ENCODE measurements at places on chromosomes 4 and X.
A peak's percentile ranks its signal among the peaks of the same experiment; 100 is the strongest.

GRCh38 chr4:181684310-181684709 lies 558.9 kb upstream of the TENM3 start:
- DNase-seq, result no peak

DNA sequence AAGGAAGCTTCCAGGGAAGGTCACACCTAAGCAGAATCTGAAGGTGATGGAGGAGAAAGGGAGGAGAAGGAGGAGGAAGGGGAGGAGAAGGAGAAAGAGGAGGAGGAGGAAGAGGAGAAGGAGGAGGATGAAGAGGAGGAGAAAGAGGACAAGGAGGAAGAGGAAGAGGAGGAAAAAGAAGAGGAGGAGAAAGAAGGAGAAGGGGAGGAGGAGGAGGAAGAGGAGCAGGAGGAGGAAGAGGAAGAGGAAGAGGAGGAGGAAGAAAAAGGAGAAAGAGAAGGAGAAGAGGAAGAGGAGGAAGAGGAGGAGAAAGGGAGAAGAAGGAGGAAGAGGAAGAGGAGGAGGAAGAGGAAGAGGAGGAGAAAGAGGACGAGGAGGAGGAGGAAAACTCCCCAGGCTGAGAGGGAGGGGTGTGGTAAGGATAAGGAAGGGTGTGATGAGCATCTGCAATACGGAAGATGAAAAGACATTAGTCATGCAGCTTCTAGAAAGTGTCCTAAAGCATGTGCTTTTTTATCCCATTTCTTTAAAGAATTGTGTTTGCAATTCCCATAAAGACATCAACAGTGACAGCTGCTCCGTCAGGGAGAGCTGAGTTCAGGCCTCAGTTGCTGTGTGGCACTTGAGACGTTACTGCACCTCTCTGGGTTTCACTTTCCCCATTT lies 41.1 kb downstream of the CRMP1 start:
- no peak for DNase-seq

- DNase-seq, result no peak
Measured at GRCh38 chr4:55407119-55407518, 11.4 kb downstream of the TMEM165 start.

- DNase-seq, result no peak
Measured at GRCh38 chrX:150421816-150422215, 58.7 kb downstream of the MAMLD1 start.

DNA sequence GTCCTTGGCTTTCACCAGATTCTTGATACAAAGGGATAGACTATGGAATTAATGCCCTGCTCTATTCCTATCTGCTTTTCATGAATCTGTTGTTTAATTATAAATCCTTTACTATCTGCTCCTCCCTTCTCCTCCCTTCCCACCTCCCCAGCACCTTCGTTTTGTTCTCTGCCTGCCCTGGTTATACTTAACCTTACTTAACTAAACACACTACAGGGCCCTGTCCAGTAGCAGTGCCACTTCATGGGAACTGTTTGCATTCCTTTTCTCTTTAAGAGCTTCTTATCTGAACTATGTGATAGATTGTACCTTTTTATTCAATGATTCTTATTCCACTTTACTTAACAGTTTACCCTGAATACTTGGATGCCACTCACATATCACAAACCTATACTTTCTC lies 830 bp downstream of the HOPX start:
- DNase-seq, result no peak

- DNase-seq, result no peak
Measured at GRCh38 chrX:76148041-76148665, 24.7 kb upstream of the PBDC1 start.

- peak; percentile 79 for DNase-seq
Measured at GRCh38 chr4:156547439-156547838, 424.2 kb downstream of the PDGFC start.

GRCh38 chrX:153934148-153934761 lies 582 bp downstream of the NAA10 start:
- DNase-seq, result no peak

DNA sequence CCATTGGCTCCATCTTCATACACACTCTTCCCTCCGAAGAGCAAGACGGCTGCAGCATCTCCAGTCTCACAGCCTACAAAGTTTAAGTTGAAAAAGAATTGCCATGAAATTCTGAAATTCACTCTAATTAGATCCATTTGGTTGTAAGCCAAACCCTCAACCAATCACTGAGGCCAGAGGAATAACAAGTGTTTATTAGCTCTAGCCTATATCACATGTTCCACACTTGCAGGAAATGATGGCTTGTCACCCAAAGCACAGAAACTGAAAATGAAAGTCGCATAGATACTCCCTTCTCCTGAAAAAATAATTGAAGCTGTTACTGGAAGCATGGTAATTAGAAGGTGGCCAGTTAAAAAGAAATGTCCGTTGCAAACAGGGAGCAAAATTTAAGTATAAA lies 1071.8 kb downstream of the CCSER1 start:
- no peak for DNase-seq

- no peak for DNase-seq
Measured at GRCh38 chr4:15006416-15007024, 4.2 kb downstream of the CPEB2 start.

- no peak for DNase-seq
Measured at GRCh38 chrX:151505796-151506195, 57.7 kb upstream of the PASD1 start.

GRCh38 chr4:158008551-158009218 lies 164.1 kb downstream of the GASK1B start:
- no peak for DNase-seq

DNA sequence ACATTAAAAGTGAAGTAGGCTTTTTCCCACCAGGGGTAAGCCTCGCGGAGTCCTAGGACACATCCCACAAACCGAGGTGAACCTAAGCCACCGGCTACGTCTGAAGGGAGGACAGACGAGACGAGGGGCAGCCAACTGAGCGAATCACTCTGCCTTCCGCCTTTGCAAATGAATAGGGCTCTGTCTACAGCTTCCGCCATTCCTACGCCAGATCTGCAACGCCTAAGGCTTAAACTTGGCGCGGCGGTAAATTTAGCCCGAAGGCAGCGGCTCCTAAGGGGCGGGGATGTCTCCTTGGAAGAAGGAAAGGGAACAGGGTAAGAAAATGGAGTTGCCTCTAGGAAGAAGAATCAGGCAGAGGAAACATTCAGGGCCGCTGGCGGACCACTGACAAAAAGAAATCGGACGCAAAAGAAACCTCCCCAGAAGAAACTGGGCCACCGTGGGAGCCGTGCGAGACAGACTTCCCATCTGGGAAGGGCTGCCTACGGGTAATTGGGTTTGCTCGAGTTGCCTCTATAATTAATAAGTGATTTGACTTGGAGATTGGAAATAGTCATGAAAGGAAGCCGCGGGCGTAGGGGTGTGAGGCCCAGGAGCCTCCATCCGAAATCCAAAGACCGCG lies 90.5 kb downstream of the BCOR start:
- no peak for DNase-seq

GRCh38 chr4:1983846-1984405 lies 24.8 kb downstream of the NELFA start:
- no peak for DNase-seq

DNA sequence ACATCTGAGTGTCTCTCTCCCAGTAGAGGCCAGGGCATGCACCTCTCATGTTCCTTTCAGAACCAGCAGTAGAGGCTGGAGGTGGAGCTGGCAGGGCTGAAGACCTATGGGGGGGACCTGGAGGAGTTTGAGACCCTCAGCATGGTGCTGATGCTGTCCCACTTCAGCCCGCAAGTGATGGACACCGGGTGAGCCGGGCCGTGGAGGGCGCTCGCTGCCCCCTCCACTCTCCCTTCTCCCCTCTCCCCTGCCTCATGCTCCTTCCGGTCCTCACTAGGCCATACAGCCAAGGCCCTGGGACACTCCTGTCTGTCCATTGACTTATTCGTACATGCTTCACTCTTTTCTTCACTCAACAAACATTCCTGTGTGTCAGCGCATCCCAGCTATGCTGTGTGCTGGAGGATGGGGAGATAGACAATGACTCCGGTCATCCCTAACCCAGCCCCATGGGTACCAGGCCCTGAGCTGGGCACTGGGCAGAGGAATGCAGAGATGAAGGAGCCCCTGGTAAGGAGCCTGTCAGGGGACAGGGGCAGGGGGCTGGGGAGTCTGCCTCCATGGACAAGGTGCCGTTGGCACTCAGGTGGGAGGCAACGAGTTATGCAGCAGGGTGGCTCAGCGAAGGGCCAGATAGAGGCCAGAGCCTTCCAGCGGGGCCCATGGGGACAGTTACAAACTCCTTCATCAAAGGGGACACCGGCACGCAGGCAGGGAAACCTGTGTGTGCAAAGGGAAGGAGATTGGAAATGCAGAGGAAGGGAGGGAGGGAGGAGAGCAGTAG lies 28.4 kb upstream of the WFS1 start:
- DNase-seq, result no peak

GRCh38 chr4:145735827-145736226 lies 55.9 kb downstream of the C4orf51 start:
- no peak for DNase-seq

DNA sequence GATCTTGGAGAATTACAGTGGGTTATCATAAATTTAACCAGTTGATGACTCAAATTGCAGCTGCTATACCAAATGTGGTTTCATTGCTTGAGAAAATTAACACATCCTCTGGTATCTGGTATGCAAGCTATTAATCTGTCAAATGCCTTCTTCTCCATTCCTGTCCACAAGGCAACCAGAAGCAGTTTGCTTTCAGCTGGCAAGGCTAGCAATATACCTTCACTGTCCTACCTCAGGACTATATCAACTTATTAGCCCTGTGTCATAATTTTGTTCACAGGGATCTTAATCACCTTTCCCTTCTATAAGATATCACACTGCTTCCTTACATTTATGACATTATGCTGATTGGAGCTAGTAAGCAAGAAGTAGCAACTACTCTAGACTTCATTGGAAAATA lies 110.0 kb upstream of the GPC3 start:
- no peak for DNase-seq

GRCh38 chr4:101977076-101977475 lies 186.5 kb downstream of the BANK1 start:
- peak; percentile 94 for DNase-seq

GRCh38 chrX:23554304-23554703 lies 113.0 kb upstream of the PRDX4 start:
- peak; percentile 9 for DNase-seq

DNA sequence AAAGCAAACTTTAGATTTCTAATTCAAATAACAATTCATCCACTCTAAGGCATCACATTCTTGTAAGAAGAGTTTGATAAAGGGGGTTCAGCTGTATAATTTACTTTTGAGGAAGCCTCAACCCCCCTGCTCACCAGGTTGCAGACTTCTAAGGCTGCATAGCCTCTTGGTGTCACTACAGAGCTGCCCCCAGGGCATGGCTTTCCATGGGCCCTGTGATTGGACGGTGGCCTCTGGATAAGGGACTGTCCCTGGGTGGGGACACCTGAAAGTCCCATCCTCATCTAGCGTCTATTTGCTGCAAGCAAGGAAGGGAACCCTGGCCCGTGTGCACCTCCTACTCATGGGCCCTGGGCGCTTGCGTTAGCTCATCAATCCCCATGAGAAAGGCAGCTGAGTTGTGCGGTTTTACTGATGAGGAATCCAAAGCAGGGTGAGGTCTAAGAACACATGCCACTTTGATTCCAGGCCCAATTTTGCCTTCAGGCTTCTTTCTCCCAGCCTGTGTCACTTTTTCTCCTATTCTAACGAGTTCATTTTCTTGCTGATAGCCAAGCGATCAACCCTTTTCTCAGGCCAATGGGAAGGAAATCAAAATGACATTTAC lies 51.8 kb downstream of the SCML1 start:
- DNase-seq, result no peak

DNA sequence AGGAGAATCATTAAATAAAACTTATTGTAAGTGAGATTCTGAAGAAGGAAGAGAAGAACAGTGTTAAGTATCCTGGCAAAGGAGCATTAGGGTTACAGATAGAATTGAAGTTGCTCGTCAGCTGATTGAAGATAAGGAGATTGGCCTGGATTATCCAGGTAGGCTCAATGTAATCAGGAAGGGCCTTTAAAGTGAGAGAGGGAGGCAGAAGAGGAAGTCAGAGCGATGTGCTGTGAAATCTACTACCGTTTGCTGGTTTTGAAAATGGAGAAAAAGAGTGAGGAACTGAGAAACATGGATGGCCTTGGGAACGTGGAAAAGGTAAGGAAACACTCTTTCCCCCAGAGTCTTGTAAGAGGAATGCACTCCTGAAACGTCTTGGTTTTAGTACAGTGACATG lies 245.7 kb downstream of the ANTXR2 start:
- DNase-seq, result no peak

Data from HFF-Myc (cell line).